Naive thymus-derived CD8-positive, alpha-beta T cell (primary cell): ENCODE measurements at places on chromosomes 3 and 15. TPM values are rescaled to one million over a fixed set of nuclear protein-coding genes. Genes with fewer than 3 reads are reported as not detected.

GRCh38 chr3:150357923-150358607 is 50.0 kb upstream of the TSC22D2 start:
- H3K27me3 ChIP-seq = no peaks in the 10 kb centered on the region
- H3K4me3 ChIP-seq = no peak overlapping the region
- H3K27ac ChIP-seq = no peak overlapping the region
- no peaks in the 10 kb centered on the region for H3K36me3 ChIP-seq

The SPATA12 gene
- not detected for total RNA-seq

DNA sequence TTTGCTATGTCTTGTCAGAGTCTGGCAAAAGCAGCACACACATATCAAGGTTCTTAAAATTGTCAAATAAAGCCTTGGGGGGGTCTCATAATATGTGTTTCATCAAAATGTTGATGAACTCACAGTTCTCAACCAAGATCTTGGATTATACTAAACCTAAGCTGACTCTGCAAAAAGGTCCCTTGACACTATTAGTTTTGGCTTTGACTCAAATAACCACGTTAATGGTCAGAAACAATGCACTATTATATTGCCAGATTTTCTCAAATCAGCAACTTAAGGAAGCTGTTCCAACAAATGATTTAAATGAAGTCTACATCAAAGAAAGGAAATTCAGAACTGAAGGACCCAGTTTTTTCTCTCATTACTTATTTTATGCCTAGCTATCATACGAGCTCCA is 1063.9 kb downstream of the ROBO1 start:
- no peak overlapping the region for H3K4me3 ChIP-seq
- no peaks in the 10 kb centered on the region for H3K27me3 ChIP-seq
- H3K4me1 ChIP-seq = no peaks in the 10 kb centered on the region
- no peaks in the 10 kb centered on the region for H3K36me3 ChIP-seq

DNA sequence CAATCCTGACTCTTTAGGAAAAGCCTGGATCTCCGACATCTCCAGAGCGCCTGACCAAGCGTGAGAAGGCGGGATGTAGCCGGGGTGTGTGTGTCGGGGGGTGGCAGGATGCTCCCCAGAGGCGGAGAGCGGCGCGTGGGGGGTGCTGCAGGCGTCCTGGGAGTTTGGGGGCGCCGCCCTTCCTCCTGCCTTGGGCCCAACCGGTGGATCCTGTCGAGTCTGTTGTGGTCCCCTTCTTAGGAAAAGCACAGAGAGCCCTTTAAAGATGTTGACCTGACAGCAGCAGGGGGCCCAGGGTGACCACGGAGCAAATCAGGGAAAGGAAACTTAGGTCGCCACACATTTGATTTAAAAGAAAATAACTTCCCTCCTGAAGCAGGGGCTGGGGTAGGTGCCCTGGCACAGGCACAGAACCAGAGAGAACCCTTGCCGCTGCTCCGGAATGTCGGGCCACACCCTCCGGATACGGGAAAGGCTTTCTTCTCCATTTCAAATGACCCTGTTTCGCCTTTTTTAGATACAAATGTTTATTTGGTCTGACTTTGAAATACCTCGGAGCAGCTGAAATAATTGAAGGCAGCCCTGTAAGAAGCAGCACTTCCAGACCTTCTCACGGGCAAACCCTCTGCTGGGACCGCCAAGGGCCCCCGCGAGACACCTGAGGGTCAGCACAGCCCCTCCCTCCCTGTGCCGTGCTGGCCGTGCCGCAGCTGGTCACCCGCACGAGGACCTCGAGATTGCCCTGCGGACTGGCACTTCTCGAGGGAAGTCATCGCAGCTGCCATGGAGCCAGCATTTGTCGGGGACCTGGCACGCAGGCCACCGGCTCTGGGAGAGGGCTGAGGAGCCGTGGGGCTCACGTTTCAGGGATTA is 102.9 kb upstream of the KLF13 start:
- H3K27ac ChIP-seq = no peak overlapping the region
- no peaks in the 10 kb centered on the region for H3K27me3 ChIP-seq
- peak overlapping the region; percentile 23 for H3K4me3 ChIP-seq
- H3K36me3 ChIP-seq = no peaks in the 10 kb centered on the region
- H3K4me1 ChIP-seq = peaks cover 53% of the 10 kb centered on the region

DNA sequence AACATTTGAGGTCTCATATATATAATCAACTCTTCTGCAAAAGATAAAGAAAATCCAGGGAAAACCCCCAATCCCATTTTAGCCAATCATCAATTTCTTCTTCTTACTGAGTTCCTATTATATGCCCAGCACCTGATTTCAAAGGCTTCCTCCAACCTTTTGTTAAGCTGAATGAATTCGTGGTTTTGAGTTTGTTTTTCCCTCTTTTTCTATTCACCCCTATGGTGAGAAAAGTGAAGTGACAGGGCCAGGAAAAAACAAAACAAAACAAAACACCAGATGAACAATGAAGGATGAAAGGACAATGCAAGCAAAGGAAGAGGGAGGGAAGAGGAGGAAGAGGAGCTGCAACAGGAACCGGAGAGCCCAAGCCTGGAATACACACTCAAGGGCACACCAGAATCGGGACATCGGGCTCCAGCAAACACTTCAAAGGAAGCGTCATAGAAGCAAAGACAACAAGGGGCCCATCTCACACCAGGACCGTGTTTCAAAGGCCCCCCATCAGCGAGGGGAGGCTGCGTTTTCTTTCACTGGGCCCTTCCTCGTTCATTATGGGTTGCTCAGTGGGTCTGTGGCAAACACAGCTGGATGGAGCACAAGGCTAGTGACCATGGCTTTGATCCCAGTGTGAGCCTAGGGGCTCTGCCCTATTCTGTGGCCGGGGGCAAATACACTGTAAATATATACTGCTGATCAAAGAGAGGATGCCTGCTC is 50.2 kb downstream of the VGLL4 start:
- H3K4me1 ChIP-seq = peaks cover 51% of the 10 kb centered on the region
- peaks cover 3% of the 10 kb centered on the region for H3K36me3 ChIP-seq
- H3K27ac ChIP-seq = no peak overlapping the region
- H3K27me3 ChIP-seq = no peaks in the 10 kb centered on the region

DNA sequence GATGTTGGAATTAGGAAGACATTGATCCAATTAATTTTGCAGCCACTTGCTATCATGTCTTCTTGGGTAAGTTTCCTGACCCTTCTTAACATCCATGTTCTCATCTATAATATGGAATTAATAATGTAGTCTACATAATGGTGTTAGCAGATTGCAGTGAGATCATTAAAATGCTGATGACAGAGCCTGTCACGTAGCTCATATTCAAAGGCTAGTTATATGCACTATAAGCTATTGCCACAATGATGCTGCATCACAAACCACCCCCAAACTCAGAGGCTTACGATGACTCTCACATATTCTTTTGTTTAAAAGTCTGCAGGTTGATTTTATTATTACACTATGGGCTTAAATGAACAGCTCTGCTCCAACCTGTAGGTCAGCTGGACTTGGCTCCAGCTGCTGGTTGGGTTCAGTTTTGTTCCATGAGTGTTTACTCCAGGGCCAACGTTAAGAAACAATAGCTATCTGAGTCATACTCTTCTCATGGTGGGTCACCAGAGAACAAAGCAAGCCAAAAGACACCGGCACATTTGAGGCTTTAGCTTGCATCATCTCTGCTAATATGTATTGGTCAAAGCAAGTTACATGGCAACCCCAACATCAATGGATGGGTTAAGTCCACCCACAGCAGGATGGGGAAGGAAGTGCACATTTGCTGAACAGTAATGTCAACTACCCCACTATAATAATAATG is 250.0 kb upstream of the SLCO3A1 start:
- no peaks in the 10 kb centered on the region for H3K4me1 ChIP-seq
- H3K4me3 ChIP-seq = no peak overlapping the region
- no peak overlapping the region for H3K27ac ChIP-seq

The CFAP91 gene
- not detected for total RNA-seq

DNA sequence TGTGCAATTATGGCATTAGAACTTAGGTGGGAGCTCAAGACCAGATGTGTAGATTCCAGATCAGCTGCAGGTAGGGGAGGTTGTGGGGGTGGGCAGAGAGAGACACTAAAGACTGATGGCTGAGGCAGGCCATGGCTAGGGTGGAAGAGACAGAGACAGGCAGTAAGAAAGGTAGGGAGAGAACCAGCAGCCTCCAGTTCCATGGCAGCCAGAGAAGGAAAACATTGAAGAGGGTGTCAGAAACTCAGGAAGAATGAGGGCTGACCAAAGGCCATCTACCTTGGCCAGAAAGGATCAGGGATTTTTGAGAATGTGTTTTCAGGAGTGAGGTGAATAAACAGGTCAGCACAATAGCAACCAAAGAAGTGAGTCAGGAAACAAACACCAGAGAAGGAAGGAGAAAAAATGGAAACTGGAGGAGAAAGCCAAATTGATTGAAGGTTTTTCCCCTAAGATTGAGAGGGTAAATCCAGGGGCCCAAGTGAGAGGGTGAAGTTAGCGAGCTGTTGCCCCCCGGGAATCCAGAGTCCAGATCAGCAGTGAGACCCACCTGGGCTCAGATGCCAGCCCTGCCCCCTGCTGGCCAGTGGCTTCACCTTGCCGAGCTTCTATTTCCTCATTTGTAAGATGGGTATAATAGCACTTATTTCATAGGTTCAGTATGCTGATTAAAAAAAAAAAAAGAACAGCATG is 41.0 kb downstream of the ABHD2 start:
- peak; percentile 56 for DNase-seq
- peaks cover 33% of the 10 kb centered on the region for H3K36me3 ChIP-seq
- H3K27me3 ChIP-seq = no peaks in the 10 kb centered on the region
- no peak overlapping the region for H3K4me3 ChIP-seq
- peaks cover 10% of the 10 kb centered on the region for H3K4me1 ChIP-seq

- no peak overlapping the region for H3K27ac ChIP-seq
- H3K4me1 ChIP-seq = no peaks in the 10 kb centered on the region
- H3K27me3 ChIP-seq = no peaks in the 10 kb centered on the region
- no peak overlapping the region for H3K4me3 ChIP-seq
Measured at GRCh38 chr3:173739726-173740125, 342.2 kb downstream of the NLGN1 start.

DNA sequence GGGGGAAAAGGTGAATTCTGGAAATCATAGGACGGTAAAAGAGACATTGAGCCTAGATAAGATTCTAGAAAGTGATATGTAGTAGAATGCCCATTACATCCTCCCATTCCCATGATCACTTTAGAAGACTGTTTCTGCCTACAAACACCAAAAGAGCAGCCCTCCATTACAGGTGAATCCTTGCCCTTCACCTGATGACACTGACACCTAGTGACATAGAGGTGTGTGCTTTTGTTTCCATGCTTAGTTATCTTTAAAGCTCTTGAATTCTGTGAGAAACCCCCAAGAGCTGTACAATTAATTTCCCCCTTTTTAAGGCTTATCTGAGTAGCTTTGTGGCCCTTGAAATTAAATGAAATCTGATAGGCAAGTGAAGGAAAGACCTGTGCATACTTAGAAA is 8.3 kb upstream of the BBX start:
- no peak overlapping the region for H3K27ac ChIP-seq
- H3K4me1 ChIP-seq = peaks cover 3% of the 10 kb centered on the region
- H3K4me3 ChIP-seq = no peak overlapping the region

- H3K4me1 ChIP-seq = no peaks in the 10 kb centered on the region
- peaks cover 3% of the 10 kb centered on the region for H3K27me3 ChIP-seq
- no peak overlapping the region for H3K4me3 ChIP-seq
Measured at GRCh38 chr15:46174122-46174521, 539.3 kb downstream of the SQOR start.

The TEX55 gene
- total RNA-seq = not detected

DNA sequence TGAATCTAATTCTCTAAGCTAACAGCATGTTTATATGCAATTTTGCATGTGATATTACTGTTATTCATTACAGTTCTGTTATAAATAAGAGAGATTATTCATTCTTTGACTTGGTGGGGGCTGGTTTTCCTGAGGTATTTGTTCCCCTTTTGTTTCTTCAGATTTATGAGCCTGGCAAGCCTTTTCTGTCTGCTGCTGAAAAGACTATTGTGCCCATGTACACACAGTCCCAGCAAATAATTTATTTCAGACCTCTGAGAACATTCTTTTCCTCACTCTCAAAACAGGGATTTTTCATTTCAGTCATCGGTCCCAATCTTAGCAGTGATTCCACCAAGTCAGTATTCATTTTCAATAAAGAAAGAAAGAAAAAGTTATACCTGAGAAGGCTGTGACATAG is 716.8 kb downstream of the NSUN3 start:
- no peak for DNase-seq
- no peaks in the 10 kb centered on the region for H3K4me1 ChIP-seq
- no peaks in the 10 kb centered on the region for H3K27me3 ChIP-seq
- no peak overlapping the region for H3K27ac ChIP-seq
- no peak overlapping the region for H3K4me3 ChIP-seq

DNA sequence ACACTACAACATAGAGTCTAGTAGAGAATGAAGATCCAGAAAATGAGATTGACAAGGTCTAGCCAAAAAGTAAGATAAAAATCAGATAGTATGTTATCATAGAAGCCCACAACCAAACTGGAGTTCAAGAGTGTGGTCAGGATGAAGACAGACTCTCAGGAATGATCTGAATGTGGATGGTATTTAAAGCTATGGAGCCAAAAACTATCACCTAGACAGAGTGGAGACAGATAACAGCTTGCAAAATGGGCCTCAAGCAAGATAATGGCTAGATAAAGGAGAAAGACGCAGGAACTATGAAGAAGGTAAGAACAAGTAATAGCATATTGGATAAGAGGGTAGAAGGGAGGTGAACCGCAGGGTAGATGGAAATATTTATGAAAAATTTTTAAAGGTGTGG is 35.4 kb downstream of the ZMAT3 start:
- no peak for DNase-seq
- peaks cover 15% of the 10 kb centered on the region for H3K4me1 ChIP-seq
- no peaks in the 10 kb centered on the region for H3K27me3 ChIP-seq
- peaks cover 5% of the 10 kb centered on the region for H3K36me3 ChIP-seq

The MASP1 gene
- not detected for total RNA-seq
